ENCODE measurements at places on chromosomes 6 and 20.

DNA sequence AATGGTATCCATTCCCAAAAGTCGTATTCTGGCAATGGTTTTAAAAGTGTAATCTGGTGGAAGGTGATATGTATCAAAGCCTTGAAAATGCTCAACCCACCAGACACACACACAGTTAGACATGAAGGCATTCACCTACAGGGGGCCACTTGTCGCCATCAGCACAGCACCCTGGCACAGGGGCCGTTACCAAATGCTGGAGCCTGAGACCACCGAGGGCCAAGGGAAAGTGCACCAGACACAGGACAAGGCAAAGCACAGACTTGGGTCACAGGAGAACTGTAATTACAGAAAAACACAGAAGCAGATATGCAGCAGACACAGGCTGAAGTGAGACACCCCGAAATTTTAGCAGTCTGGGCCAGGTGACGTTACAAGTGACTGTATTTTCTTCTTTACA lies 9.3 kb downstream of the TAF4 start:
- no peak for DNase-seq

GRCh38 chr6:35391240-35391968 lies 49.0 kb downstream of the PPARD start:
- no peak for DNase-seq

DNA sequence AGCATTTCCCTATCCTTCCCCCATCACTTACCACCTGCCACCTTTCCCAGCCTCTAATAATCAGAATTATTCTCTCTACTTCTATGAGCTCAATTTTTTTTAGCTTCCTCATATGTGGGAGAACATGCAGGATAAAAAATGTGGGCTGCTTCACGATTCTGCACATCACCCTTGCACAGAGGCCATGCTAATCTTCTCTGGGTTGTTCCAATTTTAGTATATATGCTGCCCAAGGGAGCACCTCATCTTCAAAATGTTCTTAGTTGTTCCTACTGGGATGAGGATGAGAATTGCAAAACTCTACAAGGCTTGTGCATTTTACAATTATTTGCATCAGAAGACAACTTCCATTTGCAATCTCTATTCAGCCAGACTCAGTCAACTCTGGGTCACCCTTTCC lies 58.1 kb downstream of the LAMA4 start:
- DNase-seq, result no peak

DNA sequence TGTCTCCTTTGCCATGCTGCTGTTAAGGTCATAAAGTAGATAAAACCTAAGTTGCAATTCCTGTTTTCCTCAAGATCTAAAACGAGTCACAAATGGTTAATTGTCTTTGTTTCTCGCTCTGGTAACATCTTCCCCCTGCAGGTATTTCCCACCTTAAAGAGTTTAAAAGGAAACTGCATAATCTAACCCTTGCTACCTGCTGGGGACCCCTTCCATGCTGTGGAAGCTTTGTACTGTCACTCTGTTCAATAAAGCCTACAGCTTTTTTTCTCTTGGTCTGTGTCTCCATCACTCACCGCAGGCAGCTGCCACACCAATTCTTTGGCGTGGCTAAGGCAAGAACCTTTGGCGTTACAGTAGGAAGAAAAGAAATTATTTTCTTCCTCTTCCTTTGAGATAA lies 117.7 kb upstream of the GJE1 start:
- DNase-seq, result no peak

DNA sequence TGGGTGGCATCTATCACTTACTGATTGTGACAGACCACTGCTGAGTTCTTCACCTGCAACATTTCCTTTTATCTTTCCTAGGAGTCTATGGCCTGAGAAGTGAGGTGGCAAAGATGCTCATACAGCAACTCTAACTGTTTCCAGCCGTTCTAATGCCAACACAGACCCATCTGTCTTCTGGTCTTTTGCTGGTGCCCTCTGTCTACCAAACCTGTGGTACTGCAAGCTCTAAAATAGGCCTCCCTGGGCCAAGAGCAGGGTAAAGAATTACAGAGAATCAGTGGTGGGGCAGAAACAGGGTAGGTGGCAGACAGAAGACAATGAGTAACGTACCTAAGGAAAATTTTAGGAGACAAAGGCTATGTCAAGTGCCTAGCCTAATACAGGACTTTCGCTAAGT lies 611.0 kb upstream of the FLRT3 start:
- no peak for DNase-seq

DNA sequence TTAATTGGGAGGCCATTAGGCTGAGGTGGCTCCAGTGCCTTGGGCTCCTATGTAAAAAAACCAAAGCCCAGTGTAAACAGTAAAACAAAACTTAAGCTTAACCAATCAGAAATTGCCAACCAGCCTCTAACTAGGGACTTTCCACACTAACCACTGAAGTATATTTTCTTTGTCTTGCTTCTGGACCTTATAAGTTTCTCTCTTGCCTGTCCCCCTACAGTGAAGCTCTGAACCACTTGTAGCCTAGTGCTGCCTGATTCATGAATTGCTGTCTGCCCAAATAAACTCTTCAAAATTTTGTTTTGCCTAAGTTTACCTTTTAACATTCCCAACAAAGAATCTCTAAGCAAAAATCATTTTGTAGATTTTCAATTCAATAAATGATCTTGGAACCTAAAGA lies 28.2 kb downstream of the POPDC3 start:
- DNase-seq, result no peak

- DNase-seq, result peak; percentile 70
These were observed 590 bp downstream of the SLCO4A1 start for GRCh38 chr20:62642666-62643520.

GRCh38 chr6:155274106-155274505 lies 10.3 kb downstream of the CLDN20 start:
- DNase-seq, result no peak

- DNase-seq, result no peak
These were observed 156.5 kb upstream of the FOXA2 start for GRCh38 chr20:22740829-22741228.

DNA sequence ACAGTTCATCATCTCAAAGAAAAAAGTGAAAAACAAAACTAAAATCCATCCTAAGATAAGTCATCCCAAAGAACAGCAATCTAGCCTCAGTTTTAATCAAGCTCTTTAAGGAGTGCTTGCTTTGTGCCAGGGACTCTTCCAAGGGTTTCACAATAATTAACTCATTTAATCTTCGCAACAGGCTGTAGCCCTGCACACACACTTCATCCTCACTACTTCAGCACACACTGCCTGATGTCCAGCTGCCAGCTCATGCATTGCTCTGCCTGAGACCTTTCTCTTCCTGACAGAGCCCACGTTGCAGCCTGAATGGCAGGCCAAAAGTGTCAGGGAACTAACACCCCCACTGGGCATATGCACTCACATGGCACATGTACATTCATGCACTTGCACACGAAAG lies 21.2 kb upstream of the PTPRT start:
- no peak for DNase-seq

Data from activated T-cell treated with anti-CD3 and anti-CD28 coated beads, Interleukin-2, amount 50 U/mL, for 72 hours (primary cell).